ENCODE measurements at places on chromosomes 11 and 22. TPM values are rescaled to one million over a fixed set of nuclear protein-coding genes. Genes with fewer than 3 reads are reported as not detected.

GRCh38 chr11:78380615-78381051 lies 37.0 kb downstream of the GAB2 start:
- H3K27me3 ChIP-seq: no peaks in the 10 kb centered on the region
- H3K27ac ChIP-seq: no peak overlapping the region
- no peak for DNase-seq
- peaks cover 42% of the 10 kb centered on the region for H3K4me1 ChIP-seq
- no peak overlapping the region for H3K4me3 ChIP-seq

DNA sequence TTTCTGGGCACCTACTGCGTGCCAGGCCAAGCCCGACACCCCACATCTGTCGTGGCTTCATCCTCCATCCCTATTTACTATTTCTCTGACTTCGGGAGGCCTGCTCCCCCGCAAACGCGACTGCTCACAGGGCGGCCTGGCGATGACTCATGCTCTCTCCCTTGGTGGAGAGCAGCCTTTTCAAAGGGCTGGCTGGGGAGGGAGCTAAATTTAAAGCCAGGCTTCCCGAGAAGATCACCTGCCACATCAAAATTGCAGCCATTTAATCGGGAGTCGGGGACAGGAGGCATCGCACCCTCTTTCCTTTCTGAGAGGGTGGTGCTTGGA lies 24.9 kb upstream of the SHISAL1 start:
- H3K27me3 ChIP-seq: peaks cover 4% of the 10 kb centered on the region
- H3K4me1 ChIP-seq: no peaks in the 10 kb centered on the region
- H3K36me3 ChIP-seq: no peaks in the 10 kb centered on the region
- no peak overlapping the region for H3K27ac ChIP-seq
- no peak overlapping the region for H3K4me3 ChIP-seq
- no peak for DNase-seq

- H3K36me3 ChIP-seq: no peaks in the 10 kb centered on the region
- no peak for DNase-seq
- no peak overlapping the region for H3K4me3 ChIP-seq
- no peak overlapping the region for H3K27ac ChIP-seq
- H3K27me3 ChIP-seq: peaks cover 20% of the 10 kb centered on the region
- H3K4me1 ChIP-seq: peaks cover 5% of the 10 kb centered on the region
Observed at GRCh38 chr11:66011239-66011784, 496 bp upstream of the CST6 start.

- H3K4me1 ChIP-seq: peaks cover 27% of the 10 kb centered on the region
- no peak overlapping the region for H3K27ac ChIP-seq
- H3K27me3 ChIP-seq: peaks cover 4% of the 10 kb centered on the region
- peak overlapping the region; percentile 84 for H3K4me3 ChIP-seq
Observed at GRCh38 chr22:46070803-46071450, 79.4 kb upstream of the PPARA start.

GRCh38 chr11:28983780-28984179 lies 875.6 kb downstream of the METTL15 start:
- DNase-seq: no peak
- no peaks in the 10 kb centered on the region for H3K36me3 ChIP-seq
- no peaks in the 10 kb centered on the region for H3K27me3 ChIP-seq
- no peak overlapping the region for H3K27ac ChIP-seq

GRCh38 chr11:44574610-44575287 lies 9.3 kb downstream of the CD82 start:
- H3K27ac ChIP-seq: peak overlapping the region; percentile 96
- H3K27me3 ChIP-seq: no peaks in the 10 kb centered on the region
- DNase-seq: peak; percentile 52
- H3K4me3 ChIP-seq: peak overlapping the region; percentile 82

DNA sequence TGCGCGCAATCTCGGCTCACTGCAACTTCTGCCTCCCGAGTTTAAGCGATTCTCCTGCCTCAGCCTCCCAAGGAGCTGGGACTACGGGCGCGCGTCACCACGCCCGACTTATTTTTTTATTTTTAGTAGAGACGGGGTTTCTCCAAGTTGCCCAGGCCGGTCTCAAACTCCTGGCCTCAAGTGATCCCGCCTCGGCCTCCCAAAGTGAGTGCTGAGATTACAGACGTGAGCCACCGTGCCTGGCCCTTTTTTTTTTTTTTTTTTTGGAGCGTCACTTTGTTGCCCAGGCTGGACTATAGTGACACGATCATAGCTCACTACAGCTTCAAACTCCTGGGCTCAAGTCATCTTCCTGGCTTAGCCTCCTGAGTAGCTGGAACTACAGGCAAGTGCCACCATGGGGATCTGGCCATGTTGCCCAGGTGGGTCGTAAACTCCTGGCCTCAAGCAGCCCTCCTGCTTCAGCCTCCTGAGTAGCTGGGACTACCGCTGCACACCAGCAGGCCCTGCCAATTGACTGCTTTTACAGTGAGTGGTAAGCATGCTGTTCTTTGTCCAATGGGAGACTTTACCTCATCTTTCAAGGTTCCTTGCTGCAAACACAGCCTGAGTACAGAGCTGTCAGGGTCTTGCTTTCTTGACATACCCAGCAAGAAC lies 600 bp upstream of the CENPM start:
- H3K4me1 ChIP-seq: peaks cover 43% of the 10 kb centered on the region
- no peaks in the 10 kb centered on the region for H3K27me3 ChIP-seq
- H3K27ac ChIP-seq: peak overlapping the region; percentile 93

DNA sequence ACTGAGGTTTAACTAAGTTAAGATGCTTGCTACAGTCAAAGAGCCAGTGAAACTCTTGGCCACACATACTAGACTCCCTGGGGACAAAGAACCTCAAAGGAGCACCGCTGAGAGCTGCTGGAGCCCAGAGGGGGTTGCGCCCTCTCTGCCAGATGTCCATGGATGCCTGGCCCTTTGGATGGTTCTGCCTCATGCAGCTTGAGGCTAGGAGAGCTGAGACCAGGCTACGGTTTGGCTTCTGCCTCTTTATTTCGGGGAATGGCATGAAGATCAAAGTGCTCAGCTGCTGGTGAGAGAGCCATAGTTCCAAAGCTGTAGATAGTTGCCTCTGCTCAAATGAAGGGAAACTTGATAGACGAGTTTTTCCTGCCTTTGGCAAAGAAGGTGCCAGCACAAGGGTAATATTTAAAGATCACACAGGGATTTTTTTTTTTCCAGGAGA lies 43.0 kb downstream of the RASSF10 start:
- no peak overlapping the region for H3K4me3 ChIP-seq
- H3K4me1 ChIP-seq: peaks cover 8% of the 10 kb centered on the region
- no peak overlapping the region for H3K27ac ChIP-seq
- peaks cover 8% of the 10 kb centered on the region for H3K27me3 ChIP-seq

- H3K4me1 ChIP-seq: peaks cover 21% of the 10 kb centered on the region
- H3K27me3 ChIP-seq: peaks cover 19% of the 10 kb centered on the region
- H3K36me3 ChIP-seq: peaks cover 5% of the 10 kb centered on the region
- DNase-seq: no peak
Observed at GRCh38 chr11:45927332-45927683, 4.9 kb downstream of the LARGE2 start.

GRCh38 chr11:7306900-7307299 lies 55.2 kb downstream of the SYT9 start:
- no peak overlapping the region for H3K4me3 ChIP-seq
- H3K4me1 ChIP-seq: no peaks in the 10 kb centered on the region
- no peak overlapping the region for H3K27ac ChIP-seq
- no peak for DNase-seq
- no peaks in the 10 kb centered on the region for H3K27me3 ChIP-seq

GRCh38 chr11:35893796-35894475 lies 49.9 kb upstream of the LDLRAD3 start:
- H3K4me1 ChIP-seq: no peaks in the 10 kb centered on the region
- H3K4me3 ChIP-seq: no peak overlapping the region
- no peak for DNase-seq
- no peak overlapping the region for H3K27ac ChIP-seq
- peaks cover 2% of the 10 kb centered on the region for H3K27me3 ChIP-seq
- H3K36me3 ChIP-seq: no peaks in the 10 kb centered on the region

- no peak overlapping the region for H3K4me3 ChIP-seq
- H3K36me3 ChIP-seq: no peaks in the 10 kb centered on the region
- no peak overlapping the region for H3K27ac ChIP-seq
- no peak for DNase-seq
Observed at GRCh38 chr11:57087991-57088390, 93.8 kb upstream of the LRRC55 start.

DNA sequence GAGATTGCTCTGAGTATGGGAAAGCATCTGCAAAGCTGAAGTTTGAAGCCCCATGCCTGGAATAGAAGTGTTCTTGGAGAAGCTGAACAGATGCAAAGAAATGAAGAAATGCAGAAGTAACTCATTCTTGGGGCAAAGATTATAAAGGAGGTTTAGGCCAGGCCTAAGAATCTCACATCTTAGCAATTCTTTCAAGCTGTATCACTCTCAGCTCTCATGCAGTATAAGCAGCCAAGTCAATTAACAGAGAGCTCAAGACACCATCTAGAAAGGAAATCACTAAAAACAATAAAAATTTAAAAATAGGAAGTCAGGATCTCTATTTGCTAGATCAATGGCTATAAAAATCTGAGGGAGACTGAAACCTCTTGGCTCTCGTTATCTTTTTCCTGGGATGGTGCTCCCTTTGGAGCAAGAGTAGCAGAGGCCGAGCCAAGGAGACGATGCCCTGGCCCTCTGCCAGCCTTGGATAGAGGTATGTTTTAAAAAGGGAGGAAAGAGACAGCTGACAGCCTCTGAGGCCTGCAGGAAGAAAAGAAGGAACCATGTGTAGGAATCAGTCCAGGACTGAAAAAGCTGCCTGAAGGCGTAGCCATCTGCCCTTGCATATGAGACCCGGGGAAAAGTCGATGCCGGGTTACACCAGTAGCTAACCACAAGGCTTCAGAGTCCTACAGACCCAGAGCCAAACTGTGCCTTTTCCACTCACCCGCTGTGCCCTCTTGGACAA lies 229.8 kb downstream of the BLID start:
- H3K4me1 ChIP-seq: no peaks in the 10 kb centered on the region
- no peaks in the 10 kb centered on the region for H3K36me3 ChIP-seq
- no peak overlapping the region for H3K4me3 ChIP-seq
- no peak overlapping the region for H3K27ac ChIP-seq
- DNase-seq: no peak
- H3K27me3 ChIP-seq: no peaks in the 10 kb centered on the region

GRCh38 chr11:123601136-123601535 lies 53.3 kb downstream of the SCN3B start:
- H3K27me3 ChIP-seq: no peaks in the 10 kb centered on the region
- no peak for DNase-seq
- peak overlapping the region; percentile 8 for H3K27ac ChIP-seq
- no peak overlapping the region for H3K4me3 ChIP-seq

GRCh38 chr11:22192642-22193347 lies at the start of gene ANO5:
Gene ANO5 (plus strand): TSS chr11:22193085. CDS start chr11:22193493, 408 bp downstream.
- H3K27me3 ChIP-seq: peaks cover 23% of the 10 kb centered on the region
- no peak for DNase-seq
- no peaks in the 10 kb centered on the region for H3K36me3 ChIP-seq
- no peak within 1 kb of the TSS for H3K27ac ChIP-seq

Gene OR51I1
- not detected for total RNA-seq

Gene LMO2
- not detected for total RNA-seq

Gene GSTT4
- total RNA-seq: not detected

Gene TSPAN32
- total RNA-seq: 2.1 TPM

Gene WNT7B
- total RNA-seq: not detected

Gene SLC5A1
- total RNA-seq: not detected

Gene ESAM
- total RNA-seq: 0.52 TPM

Gene NRIP3
- 4.4 TPM for total RNA-seq

Gene EHF
- total RNA-seq: not detected

Gene RTN4RL2
- 0.54 TPM for total RNA-seq

Gene TXN2
- total RNA-seq: 95.2 TPM

Gene AP5B1
- 17.4 TPM for total RNA-seq
